ENCODE measurements at places on chromosomes 1 and 21. TPM values are rescaled to one million over a fixed set of nuclear protein-coding genes. Genes with fewer than 3 reads are reported as not detected.

The OR2T11 gene
- total RNA-seq = not detected

The KCNE2 gene
- 0.40 TPM for total RNA-seq

DNA sequence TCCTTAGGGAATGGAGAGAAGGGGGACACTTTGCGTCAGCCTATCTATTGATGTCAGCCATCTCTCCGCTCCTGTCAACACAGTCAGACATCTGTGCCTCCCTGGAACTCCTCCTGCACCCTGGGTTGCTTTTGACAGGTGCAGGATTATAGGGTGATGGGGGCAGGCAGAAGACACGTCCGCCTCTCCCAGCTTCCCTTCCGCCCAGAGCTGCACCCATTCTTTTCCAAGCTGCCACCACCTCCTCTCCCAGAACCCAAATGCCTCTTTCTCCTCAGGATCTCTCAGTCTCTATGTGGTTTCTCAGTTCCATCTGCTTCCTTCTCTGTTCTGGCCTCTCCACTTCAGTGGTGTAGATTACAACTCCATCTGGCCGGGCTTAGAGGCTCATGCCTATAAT, 17.1 kb upstream of the KIF1B start:
- no peak for DNase-seq

DNA sequence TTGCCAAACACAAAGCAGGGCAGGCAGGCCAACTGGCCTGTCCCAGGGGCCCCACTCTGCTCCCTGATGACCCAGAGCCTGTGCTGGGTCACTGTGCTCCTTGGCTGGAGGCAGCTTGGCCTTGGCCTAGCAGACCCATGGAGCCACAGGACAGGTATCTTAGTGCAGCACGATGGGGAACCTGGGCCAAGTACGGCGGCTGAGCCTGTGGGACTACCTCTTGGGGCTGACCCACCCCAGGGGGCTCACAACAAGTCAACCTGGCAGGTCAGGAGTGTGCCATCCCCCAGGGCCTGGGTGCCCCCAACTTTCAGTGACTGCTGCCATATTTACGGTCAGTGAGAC, 10.1 kb upstream of the FGR start:
- DNase-seq = no peak

GRCh38 chr1:203551550-203551949, 57.6 kb downstream of the OPTC start:
- DNase-seq = no peak

DNA sequence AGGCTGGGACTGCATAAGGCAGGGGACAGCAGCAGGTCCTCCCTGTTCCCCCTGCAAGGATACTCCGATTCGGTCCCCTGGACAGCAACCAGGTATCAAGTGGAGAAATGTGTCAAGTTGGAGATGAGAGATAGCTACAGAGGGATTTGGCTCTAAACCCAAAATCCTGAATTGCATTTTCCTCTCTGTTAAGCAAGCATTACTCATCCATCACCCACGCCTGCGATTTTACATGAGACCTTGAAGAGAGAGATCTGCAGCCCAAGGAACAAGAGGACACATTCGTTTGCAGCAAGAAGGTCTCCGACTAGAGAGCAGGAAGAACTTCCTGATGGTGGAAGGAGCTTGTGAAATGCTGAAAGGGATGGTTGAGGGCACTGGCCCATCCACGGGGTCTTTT, 21.9 kb downstream of the SYT2 start:
- no peak for DNase-seq

GRCh38 chr1:164801246-164801731, 242.3 kb downstream of the PBX1 start:
- DNase-seq = no peak
